ENCODE measurements at places on chromosomes 2 and 18.

- DNase-seq, result no peak
Measured at GRCh38 chr2:109062859-109063700, 65.9 kb upstream of the SH3RF3 start.

GRCh38 chr18:75586130-75586889 lies 158.8 kb upstream of the SMIM21 start:
- no peak for DNase-seq

DNA sequence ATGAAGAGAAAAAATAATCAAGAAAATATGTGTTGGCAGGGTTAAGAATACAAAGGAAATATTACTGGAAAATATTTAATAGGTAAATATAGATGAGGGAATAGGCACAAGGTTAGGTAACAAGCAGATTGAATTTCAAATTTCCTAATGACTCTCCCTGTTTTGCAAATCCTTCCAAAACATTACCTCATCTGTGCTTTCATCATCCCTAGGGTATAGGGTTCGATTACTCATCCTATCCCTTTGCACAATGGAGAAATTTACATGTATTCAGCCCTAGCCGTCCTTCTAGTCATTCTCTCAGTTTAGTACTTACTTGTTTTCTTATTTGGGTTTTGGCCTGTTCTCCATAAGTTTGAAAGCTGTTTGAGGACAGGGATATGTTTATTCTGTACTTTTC lies 864.6 kb upstream of the FSHR start:
- DNase-seq, result no peak

DNA sequence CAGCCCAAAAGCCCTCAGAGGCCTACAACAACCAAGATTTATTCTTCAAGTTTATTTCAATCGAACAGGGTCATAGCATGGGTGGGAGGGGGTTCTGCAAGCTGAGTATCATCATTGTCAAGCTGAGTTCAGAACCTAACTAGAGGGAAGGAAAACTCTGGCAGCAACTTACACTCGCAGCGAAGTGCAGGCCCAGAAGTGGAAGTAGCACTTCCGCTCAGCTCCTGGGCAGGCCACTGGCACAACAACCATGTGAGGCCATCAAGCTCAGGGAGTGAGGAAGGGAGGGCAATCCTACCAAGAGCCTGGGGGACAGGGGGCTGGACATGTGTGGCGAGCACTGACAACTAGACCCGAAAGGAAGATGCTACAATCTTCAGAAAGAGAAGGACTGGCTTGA lies 4.8 kb downstream of the UXS1 start:
- no peak for DNase-seq

DNA sequence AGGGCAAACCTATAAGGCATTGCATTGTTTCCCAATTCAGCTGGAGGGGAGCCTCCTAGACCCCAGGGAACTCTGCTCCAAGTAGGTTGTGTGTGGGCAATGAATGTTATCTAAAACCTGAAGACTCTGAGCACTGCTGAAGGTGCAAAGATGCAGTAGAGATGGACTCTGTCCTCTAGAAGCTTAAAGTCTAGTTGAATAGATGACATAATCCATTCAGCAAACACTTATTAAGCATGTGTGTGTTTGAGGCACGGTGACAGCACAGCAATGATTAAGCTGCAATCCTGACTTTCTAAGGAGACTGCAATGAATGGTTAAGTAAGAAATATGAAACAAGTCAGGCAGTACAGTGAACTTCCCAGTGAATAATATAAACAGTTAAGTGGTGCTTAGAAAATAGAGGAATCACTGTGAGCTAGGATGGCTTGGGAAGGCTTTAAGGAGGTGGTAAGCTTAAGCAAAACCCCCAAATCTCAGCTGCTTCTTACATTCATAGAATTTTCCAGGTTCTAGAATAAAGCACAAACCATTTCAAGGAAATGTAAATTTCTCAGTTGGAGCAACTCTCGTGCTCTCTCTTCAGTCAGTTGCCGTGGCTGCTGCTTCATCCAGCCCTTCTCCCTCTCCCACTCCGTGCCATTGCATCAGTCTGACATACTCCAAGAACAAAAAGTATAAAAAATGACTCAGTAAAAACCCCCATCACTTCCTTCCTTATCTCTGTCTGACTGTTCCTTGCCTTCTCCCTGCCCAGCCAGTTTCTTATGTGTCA lies 19.1 kb downstream of the MXD1 start:
- DNase-seq, result no peak

DNA sequence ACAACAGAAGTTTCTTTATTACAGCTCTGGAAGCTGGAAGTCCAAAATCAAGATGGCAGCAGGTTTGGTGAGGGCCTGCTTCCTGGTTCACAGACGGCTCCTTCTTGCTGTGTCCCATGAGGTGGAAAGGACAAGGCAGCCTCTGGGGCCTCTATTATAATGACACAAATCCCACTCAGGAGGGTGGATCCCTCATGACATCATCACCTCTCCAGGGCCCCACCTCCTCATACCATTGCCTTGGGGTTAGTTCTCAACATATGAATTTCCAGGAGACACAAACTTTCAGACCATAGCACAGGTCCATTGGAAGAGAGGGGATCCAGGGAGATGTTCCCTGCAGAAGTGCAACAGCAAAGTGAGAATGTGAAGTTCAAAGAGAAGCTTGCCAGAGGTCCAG lies 202.8 kb downstream of the TFCP2L1 start:
- no peak for DNase-seq

GRCh38 chr2:48254839-48255238 lies 275.1 kb upstream of the STON1 start:
- DNase-seq, result no peak

DNA sequence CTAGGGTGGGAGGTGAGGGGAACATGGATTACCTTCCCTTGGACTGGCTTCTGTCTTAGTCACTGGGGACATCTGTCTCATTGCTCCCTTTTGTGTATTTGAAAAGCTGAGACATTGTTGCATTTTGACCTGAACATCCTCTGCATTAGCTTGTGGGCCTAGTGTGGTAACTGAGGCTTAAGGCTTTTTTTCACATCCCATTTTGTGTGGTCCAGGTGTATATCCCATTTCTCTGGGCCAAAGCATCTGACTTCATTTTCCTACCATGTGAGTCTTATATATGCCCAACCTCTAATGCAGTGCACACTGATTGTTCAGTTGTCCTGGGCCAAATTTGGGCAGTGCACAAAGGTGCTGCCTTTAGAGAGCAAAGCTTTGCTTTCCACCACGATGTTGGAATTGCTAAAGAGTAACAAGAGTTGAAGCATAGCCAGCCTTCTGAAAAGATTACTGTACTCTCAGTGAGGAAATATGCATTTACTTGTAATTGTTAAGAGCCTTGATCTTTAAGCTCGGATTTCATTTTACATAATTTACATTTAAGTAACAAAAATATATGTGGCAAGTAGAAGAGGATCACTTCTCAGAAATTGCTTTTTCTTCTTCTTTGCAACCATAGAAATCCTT lies 13.3 kb downstream of the PRKCE start:
- no peak for DNase-seq

DNA sequence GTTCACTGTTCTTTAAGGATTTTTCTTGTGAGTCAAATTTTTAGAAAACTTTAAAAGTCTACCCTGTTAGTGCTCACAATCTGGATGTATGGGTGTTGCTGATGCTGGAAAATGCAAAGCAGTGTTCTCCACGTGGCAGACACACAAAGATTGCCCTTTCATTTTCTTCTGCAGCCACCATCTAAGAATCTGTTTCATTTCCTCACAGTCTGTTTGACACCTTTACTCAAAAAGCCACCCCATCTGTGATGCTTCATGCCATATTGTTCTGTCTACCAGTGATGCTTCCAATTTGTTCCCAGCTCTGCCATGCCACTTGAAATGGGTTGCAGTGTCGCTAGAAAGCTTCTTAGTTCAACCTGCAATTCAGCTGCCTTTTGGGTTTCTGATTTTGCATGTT lies 464.2 kb upstream of the UBE2E3 start:
- DNase-seq, result no peak

DNA sequence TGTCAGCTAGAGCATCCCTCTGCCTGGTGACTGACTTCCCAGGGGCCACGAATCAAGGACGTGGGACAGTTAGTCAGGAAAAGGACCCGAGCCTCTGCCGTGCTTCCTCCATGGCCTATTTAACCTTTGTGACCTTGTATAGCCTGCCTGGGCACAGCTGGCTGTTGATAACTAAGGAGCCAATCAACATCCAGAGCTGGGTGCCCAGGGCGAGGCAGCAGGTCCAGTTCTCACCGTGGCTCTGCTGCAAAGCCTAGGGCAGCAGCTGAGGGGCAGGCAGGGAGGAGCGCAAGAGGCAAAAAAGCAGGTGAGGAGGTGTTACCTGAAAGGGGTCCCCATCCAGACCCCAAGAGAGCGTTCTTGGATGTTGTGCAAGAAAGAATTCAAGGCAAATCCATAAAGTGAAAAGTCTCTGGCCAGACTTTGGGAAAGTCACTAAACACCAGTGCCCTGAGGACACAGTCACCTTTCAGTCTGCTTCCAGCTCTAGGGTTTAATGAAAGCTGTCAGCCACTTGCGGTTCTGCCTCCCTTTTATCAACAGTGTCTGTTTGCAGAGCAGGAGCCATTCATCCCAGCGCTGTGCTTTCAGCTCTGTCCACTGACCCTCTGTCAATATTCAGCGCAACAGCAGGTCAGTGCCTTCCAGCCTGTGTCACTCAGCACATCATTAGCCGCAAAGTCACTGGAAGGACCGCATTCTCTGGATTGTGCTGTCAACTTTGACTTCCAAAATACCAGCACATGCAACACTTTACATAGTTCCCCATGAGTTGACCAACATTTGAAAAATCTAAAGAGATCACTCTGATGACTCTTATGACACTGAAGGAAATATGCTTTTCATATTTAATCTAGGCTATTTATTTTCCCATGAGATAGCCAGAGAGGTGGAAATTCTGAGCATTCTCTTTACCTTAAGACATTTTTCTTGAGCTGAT lies 38.6 kb upstream of the ASAP2 start:
- no peak for DNase-seq

GRCh38 chr18:9535430-9535991 lies 60.2 kb downstream of the RALBP1 start:
- DNase-seq, result peak; percentile 55

GRCh38 chr18:2900684-2901422 lies 54.0 kb downstream of the EMILIN2 start:
- DNase-seq, result no peak

DNA sequence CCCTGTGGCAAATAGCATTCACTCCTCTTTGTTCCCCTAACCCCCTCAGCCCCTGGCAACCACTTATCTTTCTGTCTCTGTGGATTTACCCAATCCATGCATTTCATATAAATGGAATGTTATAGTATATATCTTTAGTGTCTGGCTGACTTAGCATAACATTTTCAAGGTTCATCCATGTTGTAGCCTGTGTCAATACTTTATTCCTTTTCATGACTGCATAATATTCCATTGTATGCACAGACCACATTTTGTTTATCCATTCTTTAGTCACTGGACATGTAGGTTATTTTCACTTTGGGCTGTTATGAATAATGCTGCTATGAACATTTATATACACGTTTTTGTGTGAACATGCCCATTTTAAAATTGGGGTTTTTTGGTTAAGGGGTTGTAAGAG lies 42.8 kb downstream of the TET3 start:
- DNase-seq, result no peak

- no peak for DNase-seq
Measured at GRCh38 chr2:157245846-157246764, 11.4 kb upstream of the GALNT5 start.

DNA sequence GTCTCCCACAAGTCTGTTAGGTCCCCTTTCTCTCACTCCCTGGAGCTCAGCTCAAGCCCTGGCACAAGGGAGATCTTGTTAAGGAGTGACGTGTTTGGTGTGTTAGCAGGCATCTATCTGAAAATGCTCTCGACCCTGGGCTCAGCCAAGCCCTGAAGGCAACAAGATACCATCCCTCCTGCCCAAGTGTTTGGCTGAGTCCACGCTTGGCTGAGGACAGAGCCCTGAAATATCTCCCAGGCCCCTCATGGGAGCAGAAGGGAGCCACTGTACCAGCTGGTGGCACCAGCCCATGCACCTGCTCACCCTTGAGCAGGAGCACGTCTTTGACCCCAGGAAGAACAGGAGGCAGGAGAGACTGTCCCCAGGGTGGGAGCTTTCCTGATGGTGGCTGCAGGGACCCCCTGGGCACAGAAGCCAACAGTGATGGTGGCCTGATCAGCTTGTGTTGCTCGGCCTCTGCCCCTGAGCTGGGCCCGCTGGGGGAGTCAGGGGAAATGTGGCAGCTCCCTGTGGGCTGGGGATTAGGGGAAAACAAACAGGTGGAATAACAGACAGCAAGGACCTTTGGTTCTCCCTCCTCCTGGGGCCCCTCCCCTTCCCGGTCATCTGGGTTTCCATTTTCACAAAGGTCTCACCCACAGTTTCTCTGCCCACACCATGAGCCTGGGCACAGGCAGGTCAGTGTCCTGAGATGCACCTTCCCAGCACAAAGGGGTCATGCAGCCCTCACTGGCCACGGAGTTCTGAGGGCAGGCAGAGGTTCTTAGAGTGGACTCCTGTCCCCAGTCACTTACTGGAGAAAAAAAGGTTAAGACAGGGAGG lies 91.6 kb downstream of the RHOB start:
- no peak for DNase-seq

- no peak for DNase-seq
Measured at GRCh38 chr18:59268721-59269562, 4.3 kb downstream of the RAX start.

DNA sequence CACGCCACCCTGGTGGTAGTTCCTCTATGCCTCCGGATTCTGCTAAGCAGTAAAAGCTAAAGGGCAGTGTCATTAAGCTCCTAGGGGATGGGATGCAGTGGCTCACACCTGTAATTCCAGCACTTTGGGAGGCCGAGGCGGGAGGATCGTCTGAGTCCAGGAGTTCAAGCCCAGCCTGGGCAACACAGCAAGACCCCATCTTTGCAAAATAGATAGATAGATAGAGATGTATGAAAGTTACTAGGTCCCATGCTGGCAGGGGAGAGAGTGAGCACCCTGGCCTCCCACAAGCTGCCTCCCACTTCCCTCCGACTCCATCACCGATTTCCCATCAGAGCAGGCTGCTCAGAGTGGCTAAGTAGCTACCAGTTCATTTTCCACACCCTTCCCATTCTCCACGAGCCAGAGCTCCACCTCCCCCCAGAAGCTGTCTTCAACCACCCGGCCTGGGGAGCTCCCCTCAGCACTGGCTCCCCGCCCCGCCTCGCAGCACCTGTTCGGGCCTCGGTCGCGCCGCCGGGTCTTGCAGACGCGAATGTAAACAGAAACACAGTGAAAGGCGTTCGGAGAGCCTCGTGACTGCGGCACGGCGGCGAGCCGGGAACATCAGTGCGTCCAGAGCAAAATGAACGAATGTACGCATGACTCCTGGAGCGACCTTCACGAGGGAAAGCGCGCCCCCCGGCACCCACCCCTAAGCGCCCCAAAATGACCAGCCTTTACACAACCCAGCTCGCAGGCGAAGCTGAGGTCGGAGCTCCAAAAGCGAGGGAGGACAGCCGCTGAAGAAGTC lies 598 bp upstream of the CEP68 start:
- no peak for DNase-seq

DNA sequence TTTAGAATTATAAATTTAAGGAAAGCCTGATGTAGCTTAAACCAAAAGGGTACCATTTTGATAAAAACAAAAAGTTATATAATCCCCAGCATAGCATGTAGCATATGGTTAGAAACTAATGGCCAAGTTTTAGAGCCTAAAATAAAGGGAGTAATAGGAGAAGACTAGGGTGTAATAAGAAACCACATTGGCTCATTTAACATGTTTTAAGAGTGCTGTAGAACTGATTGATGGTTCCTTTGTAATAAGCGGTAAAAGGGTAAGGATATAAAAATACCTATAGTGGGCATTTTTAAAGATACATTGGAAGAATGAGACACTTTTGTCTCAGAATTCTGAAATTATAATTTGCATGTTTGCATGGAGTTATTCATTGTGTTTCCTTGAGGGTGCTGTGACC lies 1.9 kb downstream of the PSMA8 start:
- DNase-seq, result no peak

GRCh38 chr2:20552847-20553246 lies 98.1 kb downstream of the HS1BP3 start:
- no peak for DNase-seq
